Esophagus muscularis mucosa (tissue), 4 donors: ENCODE measurements at places on chromosomes 7 and 10. TPM values are rescaled to one million over a fixed set of nuclear protein-coding genes. Genes with fewer than 3 reads are reported as not detected.

GRCh38 chr10:88270871-88271713, 312.0 kb downstream of the RNLS start:
- H3K27me3 ChIP-seq = no peaks in the 10 kb centered on the region
- no peak for DNase-seq
- no peak overlapping the region for H3K27ac ChIP-seq
- H3K36me3 ChIP-seq = no peaks in the 10 kb centered on the region
- no peaks in the 10 kb centered on the region for H3K4me1 ChIP-seq

GRCh38 chr10:30782537-30783461, 153.2 kb upstream of the LYZL2 start:
- no peak for DNase-seq
- no peak overlapping the region for H3K4me3 ChIP-seq
- no peaks in the 10 kb centered on the region for H3K36me3 ChIP-seq
- H3K4me1 ChIP-seq = peaks cover 30% of the 10 kb centered on the region
- H3K27ac ChIP-seq = peak overlapping the region; percentile 91

DNA sequence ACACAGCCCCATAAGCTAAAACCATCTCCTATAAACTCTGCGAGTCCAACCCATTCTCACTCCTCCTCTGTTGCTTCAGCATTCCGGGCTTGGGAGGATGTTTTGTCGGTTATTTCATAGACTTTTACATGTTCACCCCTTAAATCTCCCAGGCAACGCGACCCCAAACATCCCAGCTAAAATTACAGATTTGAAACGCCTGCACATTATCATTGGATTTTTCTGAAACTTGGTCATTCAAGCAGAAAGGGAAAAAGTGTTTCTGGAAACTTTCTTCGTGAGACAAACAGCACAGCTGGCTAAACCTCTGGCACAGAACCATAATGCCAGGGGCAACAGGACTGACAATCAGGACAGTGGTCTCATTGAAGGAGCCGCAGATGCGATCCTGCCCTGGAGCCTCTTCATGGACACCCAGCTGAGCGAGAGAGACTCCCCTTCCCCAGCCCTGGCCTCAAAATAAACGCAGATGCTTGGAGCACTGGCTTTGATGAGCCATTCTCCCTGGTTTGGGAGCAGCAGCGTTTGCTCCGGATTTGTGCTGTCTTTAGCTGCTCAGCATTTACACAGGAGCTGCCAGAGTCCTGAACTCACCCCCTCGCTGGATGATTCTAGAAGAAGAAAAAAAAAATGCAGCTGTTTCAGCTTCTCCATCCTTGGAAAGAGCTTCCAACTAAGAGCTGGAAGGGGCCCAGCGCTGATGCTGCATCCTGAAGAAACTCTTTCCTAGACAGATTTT, 30.1 kb downstream of the AFAP1L2 start:
- H3K27ac ChIP-seq = peak overlapping the region; percentile 74
- no peak for DNase-seq
- H3K4me1 ChIP-seq = peaks cover 66% of the 10 kb centered on the region
- H3K27me3 ChIP-seq = no peaks in the 10 kb centered on the region
- H3K36me3 ChIP-seq = no peaks in the 10 kb centered on the region
- no peak overlapping the region for H3K4me3 ChIP-seq

SUGCT gene
- 7.8 TPM for total RNA-seq

THSD7A gene
- total RNA-seq = 2.8 TPM

DNA sequence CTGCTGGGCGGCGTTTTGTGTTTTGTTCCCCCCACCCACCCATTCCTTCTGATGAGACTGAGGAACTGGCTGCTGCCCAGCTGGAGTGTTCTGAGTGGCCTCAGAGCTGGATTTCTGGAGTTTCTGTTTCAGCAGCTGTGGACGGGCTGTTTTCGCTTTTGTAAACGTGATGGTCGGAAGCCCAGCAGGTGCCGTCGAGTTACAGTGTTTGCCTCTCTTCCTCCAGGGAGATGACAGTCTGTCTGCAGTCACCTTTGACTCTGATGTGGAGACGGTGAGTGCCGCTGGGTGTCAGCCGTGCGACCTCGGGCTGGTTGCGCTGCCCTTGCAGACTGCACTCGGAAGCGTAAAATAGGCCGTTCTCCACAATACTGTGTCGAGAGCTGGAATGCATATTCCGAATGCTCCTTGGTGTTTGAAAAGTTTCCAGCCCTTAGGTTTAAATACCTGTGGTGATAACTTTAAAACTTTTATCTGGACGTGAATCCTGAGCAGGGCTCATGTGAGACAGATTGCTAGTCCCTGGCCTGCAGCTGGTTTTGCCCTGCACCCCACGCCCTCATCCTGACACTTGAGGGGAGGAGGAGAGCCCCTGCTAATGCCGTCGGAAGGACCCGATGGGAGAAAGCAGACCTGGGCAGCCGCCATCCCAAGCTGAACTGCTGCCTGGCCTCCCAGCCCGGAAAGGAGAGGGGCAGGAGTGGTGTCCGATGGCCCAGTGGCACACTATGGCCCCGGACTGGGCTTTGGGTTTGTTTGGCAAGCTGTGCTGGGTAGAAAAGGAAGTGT, 8.3 kb downstream of the IQCE start:
- no peak for DNase-seq
- no peak overlapping the region for H3K27ac ChIP-seq
- peaks cover 18% of the 10 kb centered on the region for H3K4me1 ChIP-seq
- H3K27me3 ChIP-seq = no peaks in the 10 kb centered on the region
- no peak overlapping the region for H3K4me3 ChIP-seq

DNA sequence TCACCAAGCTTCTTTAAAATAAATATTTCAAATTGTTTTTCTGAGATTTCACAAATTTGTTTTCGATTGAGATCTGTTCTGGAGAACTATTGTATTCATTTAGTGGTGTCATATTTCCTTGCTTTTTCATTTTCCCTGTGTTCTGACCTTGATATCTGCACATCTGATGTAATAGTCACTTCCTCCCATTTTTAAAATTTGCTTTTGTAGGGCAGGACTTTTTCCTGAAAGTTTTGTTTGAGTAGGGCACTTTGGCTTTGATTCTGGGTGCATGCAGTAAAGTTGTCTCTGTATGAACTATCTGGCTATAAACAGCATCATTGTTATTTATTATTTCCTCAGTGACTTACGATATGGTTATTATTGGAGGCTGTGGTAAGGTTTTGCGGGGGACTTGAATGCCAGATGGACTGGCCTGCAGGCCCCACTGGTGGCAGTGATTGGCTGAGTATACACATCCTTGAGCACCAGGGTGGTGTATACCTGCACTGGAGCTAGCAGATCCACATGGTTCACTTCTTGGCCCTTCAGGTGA, 83.6 kb downstream of the CSTF2T start:
- no peaks in the 10 kb centered on the region for H3K4me1 ChIP-seq
- no peaks in the 10 kb centered on the region for H3K27me3 ChIP-seq
- no peak overlapping the region for H3K27ac ChIP-seq
- H3K4me3 ChIP-seq = no peak overlapping the region

GRCh38 chr7:4727914-4728705, 46.0 kb downstream of the FOXK1 start:
- peak overlapping the region; percentile 93 for H3K27ac ChIP-seq
- H3K4me1 ChIP-seq = peaks cover 56% of the 10 kb centered on the region
- peaks cover 7% of the 10 kb centered on the region for H3K36me3 ChIP-seq
- H3K4me3 ChIP-seq = no peak overlapping the region

DNA sequence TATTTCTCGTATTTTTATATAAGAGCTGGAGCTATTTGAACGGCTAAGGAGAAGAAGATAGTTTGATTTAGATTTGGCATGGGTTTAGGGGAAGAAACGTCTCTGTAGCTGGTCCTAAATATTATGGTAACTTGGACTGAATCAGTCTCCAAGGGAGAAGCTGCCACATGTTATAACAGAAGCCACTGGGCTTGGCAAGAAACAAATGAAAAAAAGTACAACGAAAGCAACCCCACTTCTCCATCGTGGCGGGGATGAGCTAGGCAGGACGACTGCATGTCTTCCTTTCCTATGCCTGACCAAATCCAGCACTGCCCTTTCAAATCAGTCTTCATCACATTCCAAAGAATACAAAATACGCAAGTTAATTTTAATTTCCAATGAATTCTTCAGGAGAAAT, 196.7 kb upstream of the KLF14 start:
- H3K4me1 ChIP-seq = peaks cover 38% of the 10 kb centered on the region
- no peak for DNase-seq
- H3K4me3 ChIP-seq = no peak overlapping the region
- H3K36me3 ChIP-seq = no peaks in the 10 kb centered on the region
- H3K27me3 ChIP-seq = no peaks in the 10 kb centered on the region

DNA sequence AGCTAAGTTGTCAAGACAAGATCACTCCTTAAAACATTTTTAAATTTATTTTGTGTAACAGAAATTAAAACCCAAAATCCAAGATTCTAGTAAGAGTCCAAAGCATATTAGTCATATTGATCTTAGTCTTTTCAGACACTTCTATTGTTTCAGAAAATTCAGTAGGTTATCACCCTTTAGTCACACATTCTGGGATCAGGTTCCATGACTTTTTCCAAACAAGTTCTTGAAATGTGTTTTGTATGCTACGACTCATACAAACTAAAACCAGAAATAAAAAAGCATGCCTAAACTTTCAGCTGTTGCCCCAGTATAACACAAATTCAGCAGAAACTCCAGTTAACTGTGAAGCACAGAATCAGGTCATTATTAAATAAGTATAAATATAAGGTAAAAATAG, 10.7 kb downstream of the SEMA3D start:
- H3K27me3 ChIP-seq = no peaks in the 10 kb centered on the region
- H3K36me3 ChIP-seq = no peaks in the 10 kb centered on the region
- H3K27ac ChIP-seq = no peak overlapping the region
- DNase-seq = no peak

DNA sequence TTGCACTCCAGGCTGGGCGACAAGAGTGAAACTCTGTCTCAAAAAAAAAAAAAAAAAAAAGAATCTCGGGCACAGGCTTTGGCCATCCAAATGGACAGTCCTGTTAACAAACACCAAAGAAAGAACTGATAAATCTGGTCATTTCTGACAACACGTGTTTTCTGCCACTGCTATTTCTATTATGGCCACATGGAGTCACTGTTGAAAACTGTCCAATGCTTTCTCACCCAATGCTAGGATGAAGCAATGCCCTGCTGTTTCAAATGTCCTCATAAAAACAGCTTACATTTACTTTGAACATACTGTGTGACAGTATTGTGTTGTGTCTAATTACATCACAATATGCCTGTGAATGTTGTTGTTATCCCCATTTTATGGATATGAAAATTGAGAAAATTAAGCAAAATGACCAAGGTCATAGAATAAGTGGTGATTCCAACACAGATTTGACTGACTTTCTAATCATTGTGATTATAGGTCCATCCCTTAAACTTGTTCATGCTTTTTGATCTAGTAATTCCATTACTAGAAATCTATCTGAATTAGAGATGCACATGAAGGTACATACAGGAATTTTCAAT, 19.9 kb upstream of the MAP3K8 start:
- DNase-seq = no peak
- peaks cover 7% of the 10 kb centered on the region for H3K4me1 ChIP-seq
- no peaks in the 10 kb centered on the region for H3K36me3 ChIP-seq
- H3K27ac ChIP-seq = no peak overlapping the region

DNA sequence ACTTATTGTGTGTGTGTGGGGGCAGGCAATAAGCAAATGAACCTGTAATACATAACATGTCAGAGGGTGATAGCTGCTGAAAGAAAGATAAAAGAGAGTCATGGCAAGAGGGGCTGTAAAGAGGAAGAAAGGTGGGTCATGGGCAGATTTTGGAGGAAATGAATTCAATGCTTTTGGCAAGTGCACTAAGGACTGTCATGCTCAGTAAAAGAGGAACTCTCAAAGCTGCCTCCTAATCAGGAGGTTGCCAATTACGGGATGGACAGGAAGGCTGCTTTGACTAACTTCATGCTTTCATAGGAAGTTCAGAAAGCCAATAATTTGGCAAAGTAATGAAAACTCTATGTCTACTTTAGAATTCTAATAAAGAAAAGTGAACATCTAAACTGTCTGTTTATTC, 401.2 kb downstream of the SH2D4B start:
- no peaks in the 10 kb centered on the region for H3K27me3 ChIP-seq
- no peaks in the 10 kb centered on the region for H3K4me1 ChIP-seq
- H3K27ac ChIP-seq = no peak overlapping the region
- H3K36me3 ChIP-seq = no peaks in the 10 kb centered on the region
- DNase-seq = no peak
- H3K4me3 ChIP-seq = no peak overlapping the region

GRCh38 chr7:111753968-111754367, 191.7 kb upstream of the IMMP2L start:
- no peaks in the 10 kb centered on the region for H3K27me3 ChIP-seq
- H3K36me3 ChIP-seq = no peaks in the 10 kb centered on the region
- no peak for DNase-seq
- no peak overlapping the region for H3K4me3 ChIP-seq

GARIN1A gene
- 1.6 TPM for total RNA-seq

GRCh38 chr7:101983147-101983811, 165.9 kb downstream of the CUX1 start:
- H3K4me1 ChIP-seq = peaks cover 25% of the 10 kb centered on the region
- H3K27ac ChIP-seq = no peak overlapping the region
- no peak for DNase-seq
- no peaks in the 10 kb centered on the region for H3K36me3 ChIP-seq
- H3K27me3 ChIP-seq = no peaks in the 10 kb centered on the region

- no peak for DNase-seq
- no peaks in the 10 kb centered on the region for H3K27me3 ChIP-seq
- no peak overlapping the region for H3K4me3 ChIP-seq
- no peak overlapping the region for H3K27ac ChIP-seq
These were observed 569.1 kb downstream of the ANKRD7 start for GRCh38 chr7:118793582-118793981.

CD36 gene
- total RNA-seq = 148 TPM

GRCh38 chr7:24932815-24933214, 47.2 kb downstream of the OSBPL3 start:
- H3K4me1 ChIP-seq = peaks cover 3% of the 10 kb centered on the region
- DNase-seq = no peak
- H3K27me3 ChIP-seq = no peaks in the 10 kb centered on the region
- no peak overlapping the region for H3K27ac ChIP-seq
- no peaks in the 10 kb centered on the region for H3K36me3 ChIP-seq
